Stimulated activated CD8-positive, alpha-beta memory T cell treated with anti-CD3 and anti-CD28 coated beads, Interleukin-7, amount 100 ng/mL, for 24 hours (primary cell): ENCODE measurements at places on chromosomes 2 and 18.

- DNase-seq, result no peak
Observed at GRCh38 chr2:201057715-201058248, 13.7 kb downstream of the HYCC2 start.

DNA sequence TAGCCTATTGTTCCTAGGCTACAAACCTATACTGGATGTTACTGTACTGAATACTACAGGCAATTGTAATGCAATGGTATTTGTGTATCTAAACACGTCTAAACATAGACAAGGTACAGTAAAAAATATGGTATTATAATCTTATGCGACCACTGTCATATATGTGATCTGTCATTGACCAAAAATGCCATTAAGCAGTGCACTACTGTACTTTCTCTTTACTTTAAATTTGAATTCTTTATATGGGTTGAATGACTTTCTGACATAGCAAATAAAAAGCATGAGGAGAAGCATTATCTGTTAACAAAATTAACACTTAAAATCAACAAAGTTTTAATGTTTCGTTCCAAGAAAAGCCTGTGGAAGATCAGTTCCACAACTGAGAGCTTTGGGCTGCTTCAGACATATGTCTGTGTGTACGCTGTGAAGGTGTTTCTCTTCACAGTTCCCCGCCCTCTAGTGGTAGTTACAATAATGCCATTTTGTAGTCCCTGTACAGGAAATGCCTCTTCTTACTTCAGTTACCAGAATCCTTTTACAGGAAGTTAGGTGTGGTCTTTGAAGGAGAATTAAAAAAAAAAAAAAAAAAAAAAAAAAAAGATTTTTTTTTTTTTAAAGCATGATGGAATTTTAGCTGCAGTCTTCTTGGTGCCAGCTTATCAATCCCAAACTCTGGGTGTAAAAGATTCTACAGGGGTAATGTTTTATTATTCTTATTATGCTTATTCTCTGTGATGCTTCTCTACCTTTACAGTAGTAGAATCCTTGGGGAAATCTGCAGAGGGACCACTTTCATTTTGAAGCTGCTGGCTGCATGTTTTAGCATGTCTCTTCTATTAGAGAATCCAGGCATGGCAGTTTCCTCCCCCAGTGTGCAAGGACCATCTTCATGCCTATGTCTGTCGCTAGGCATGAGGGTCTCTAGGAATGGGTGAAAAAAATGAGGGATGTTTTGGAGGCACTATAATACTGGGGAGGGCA lies 54.5 kb downstream of the SCN2A start:
- DNase-seq, result no peak

DNA sequence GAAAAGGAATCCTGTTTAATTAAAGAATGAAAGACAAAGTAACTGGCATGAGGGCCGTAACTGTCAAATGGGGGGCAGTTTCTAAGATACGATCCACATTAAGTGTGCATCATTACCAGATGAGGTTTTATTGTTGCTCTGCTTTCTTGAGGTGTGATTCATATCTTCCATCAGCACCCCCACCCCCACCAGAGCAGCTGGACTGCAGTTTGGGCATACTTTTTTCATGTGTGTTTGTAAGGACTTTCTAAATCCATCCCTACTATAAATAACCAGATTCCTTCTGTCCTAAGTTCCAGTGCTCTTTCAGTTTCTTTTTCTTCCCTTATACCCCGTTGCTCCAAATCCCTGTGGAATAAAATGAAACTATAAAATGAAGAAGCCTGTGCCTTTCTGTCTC lies 142.1 kb downstream of the CDCA7 start:
- DNase-seq, result no peak

GRCh38 chr18:683531-683930 lies 26.1 kb downstream of the TYMS start:
- no peak for DNase-seq

DNA sequence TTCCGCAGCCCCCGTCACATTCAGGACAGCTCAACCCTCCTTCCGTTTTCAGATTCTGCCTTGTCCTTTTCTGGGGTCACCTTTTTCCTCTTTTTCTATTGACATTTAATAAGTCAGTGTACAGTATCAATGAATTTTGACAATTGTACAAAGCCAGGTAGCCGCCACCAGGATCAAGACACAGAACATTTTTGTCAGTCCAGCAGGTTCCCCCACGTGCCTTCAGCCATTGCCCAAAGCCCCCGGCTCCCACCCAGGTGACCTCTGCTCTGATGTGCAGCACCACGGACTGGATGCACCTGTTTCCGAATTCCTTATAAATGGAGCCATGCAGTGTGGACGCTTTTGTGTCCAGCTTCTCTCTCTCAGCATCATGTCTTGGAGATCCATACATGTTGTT lies 30.0 kb downstream of the CROCC2 start:
- DNase-seq, result no peak

- no peak for DNase-seq
Observed at GRCh38 chr2:209648714-209649113, 122.9 kb upstream of the UNC80 start.

DNA sequence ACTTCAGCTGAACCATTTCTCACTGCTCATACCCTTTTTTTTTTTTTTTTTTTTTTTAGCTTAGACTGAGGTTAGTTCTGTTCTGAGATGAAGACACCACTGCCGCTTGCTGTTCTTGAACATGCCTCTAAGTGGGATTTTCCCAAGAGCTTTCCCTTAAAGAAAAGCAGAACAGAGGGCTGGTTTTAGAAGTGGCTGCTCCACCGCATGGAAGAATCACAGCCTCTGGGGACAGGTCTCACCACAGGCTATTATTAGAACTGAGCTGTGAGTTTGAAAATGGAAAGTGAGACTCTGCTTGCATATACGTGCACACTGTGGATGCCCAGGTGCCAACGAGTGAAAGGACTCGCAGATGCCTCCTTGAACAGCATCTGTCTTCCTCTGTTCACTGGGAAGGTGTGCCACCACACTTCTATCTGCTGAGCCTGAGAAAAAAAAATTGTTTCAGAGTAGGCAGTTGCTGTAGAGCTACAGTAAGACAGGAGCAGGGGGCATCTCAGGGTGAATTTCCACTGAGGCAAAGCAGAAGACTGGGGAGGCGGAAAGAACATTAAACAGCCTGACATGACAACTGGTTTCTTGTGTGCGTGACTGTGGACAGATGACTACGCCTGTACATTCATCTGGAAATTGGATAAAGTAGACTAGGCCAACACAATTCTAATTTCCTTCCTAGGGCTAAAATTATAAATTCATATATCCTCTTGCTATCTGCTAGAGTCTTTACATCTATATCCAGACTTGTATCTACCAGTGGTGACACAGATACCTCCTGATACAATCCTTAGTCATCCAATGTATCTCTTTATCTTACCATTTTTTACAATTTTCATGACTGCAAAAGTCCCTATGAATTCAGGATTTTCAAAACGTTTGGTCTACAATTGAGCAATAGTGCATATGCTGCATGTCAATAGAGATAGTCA lies 1045.7 kb upstream of the CELF4 start:
- no peak for DNase-seq

GRCh38 chr2:227127201-227127600 lies 36.8 kb downstream of the COL4A4 start:
- DNase-seq, result no peak

- no peak for DNase-seq
Observed at GRCh38 chr2:127705391-127706065, 4.2 kb downstream of the SFT2D3 start.

DNA sequence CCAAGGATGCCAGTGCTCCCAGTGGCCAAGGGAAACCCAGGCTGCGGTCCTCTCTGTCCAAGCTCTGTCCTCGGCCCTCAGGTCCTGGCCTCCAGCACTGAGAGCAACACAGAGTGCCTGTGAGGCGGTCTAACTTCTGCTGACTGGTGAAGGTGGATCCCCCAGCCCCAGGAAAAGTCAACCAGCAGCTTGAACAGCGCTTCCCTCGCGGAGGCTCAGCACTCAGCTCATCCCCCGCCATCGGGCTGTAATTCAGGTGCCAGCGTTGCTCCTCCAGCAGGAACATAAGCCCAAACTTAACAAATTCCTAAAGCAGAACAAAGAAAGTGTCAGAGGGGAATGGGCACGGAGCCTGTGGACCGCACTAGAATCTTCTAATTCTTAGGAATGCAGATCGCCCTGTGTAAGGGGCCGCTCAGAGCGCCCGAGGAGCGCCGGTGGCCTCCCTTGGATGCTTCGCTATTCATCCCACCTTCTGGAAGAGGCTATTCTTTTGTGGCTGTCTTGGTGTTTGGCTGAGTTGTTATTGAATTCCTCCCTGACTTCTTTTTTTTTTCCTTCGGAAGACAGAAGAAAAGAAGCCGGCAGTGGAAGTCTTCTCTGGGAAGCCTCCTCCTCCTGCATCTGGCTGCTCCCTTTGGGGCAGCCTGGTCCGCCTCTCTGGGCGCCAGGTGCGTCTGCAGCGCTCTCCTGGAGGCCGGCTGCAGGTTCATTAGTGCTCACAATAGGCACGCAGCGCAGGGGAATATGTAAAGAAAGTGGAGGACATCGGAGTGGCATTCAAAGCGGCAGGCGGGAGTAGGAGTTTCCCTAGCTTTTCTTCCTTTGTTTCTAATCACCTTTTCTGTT lies 905.6 kb downstream of the TSN start:
- no peak for DNase-seq

- no peak for DNase-seq
Observed at GRCh38 chr2:120134263-120134662, 88.9 kb downstream of the TMEM185B start.

- no peak for DNase-seq
Observed at GRCh38 chr2:100895402-100895801, 75.5 kb downstream of the NPAS2 start.

GRCh38 chr2:148794558-148794957 lies 80.5 kb upstream of the KIF5C start:
- DNase-seq, result no peak
